ENCODE measurements at places on chromosomes 12 and 14.

DNA sequence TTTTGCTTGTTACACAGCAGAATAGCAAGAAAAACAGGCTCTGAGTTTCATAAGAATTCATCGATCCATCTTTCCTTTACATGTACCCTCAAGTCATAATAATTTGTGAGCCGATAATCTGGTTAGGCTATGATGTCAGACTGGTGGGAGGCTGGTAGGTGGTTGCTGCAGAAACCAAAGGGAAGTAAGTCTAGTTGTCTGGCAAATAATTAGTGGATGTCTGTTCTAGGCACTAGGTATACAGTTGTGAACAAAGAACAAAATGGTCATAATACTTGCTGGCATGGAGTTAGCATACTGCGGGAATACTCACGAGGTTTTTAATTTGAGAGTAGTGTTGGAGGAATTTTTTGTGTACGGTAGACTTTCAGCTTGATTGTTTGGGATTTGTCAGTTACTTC lies 8.8 kb downstream of the SUSD6 start:
- no peak for DNase-seq

- DNase-seq: no peak
These were observed 136.9 kb downstream of the NUAK1 start for GRCh38 chr12:106001837-106002218.

DNA sequence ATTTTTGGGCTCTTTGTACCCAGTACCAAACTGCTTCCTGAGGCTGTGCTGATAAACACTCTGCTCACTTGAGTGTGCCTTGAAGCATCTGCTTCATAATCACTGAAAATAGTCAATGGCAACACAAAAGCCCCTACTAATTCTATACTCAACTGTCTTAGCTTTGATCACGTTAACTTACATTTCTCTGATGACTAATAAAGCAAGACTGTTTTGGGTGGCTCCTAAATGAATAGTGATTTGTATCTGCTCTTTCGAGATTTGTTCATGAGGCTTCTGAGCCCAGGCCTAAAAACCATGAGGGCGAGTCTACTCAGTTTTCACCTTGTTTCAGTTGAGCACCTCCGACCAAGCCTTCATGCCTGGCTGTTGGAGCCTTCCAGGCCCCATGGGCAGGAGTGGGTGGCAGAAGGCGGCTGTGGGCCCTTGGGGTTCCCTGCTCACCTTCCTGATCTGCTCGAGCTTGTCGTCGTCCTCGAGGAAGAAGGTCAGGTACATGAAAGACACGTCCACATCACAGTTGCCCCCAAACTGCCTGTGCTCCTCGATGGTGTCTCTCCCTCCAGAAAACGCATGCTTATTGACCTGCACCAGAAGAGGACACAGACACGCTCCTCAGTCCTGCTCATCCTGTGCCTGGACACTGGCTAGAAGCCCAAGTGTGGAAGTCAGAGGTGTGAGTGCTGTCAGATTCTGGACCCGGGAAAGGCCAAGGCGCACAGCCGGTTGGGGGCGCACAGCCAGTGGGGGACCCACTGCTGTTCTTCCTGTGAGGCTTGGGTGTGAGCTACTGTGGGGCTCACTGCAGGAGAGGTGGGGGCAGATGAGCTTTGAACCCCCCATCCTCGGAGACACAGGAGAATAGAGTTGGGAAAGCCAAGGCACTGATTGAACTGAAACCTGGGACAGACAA lies 13.7 kb downstream of the SLC25A47 start:
- DNase-seq: no peak

DNA sequence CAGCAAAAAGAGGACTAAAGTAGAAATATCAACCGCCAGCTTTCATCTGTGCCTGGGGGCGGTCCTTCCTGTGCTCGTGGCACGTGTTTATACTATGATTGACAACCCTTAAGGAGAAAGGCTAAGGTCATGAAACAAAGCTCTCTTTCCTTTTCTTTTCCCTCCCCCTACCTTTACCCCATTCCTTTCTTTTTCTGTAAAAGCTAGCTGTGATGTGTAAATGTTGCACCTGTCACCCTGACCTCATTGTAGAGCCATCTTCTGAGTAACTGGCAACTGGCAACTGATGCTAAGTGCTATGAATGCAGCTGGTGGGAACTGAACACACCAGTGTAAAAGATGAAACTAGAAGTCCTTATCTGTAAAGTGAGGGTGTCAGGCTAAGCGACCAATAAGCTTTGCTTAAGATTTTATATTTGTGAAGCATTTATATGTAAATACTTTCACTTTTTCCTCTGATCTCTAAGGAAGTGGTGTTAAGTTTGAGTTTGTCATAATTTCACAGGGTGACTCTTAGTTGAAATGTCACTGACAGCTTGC lies 102.8 kb upstream of the BCAT1 start:
- no peak for DNase-seq

DNA sequence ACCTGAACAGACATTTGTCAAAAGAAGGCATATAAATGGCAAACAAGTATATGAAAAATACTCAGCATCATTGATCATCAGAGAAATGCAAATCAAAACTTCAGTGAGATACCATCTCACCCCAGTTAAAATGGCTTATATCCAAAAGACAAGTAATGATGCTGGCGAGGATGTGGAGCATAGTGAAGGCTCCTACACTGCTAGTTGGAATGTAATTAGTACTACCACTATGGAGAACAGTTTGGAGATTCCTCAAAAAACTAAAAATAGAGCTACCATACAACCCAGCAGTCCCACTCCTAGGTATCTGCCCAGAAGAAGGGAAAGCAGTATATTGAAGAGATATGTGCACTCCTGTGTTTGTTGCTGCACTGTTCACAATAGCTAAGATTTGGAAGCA lies 146.1 kb downstream of the TGFB3 start:
- no peak for DNase-seq

- DNase-seq: no peak
These were observed 10.3 kb upstream of the ZNF740 start for GRCh38 chr12:53170215-53170614.

- no peak for DNase-seq
These were observed 32.4 kb downstream of the LTBP2 start for GRCh38 chr14:74579447-74580274.

DNA sequence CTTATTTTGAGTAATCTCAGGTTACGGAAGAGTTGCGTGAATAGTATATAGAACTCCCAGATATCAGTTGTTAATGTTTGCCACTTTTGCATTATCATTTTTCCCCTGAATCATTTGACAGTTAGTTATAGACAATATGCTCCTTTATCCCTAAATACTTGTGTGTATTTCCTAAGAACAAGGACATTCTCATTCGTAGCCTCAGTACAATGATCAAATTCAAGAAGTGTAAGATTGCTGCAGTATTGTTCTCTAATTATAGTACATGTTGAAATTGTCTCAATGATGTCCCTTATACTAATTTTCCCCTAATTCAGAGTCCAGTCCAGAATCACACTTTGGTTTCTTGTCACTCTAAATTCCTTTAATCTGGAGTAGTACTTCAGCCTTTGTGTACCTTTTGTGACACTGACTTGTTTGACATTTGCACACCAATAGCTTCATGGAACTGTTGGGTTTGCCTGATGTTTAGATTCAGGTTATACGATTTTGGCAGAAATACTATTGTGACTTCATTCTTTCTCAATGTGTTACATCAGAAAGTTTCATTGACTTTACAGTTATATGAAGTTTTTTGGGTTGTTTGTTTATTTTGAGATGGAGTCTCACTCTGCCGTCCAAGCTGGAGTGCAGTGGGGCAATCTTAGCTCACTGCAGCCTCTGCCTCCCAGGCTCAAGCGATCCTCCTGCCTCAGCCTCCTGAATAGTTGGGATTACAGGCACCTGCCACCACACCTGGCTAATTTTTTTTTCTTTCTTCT lies 13.1 kb downstream of the DYNC1H1 start:
- peak; percentile 80 for DNase-seq

- no peak for DNase-seq
These were observed 72.3 kb upstream of the KRAS start for GRCh38 chr12:25322918-25323531.

- DNase-seq: no peak
These were observed 6.0 kb upstream of the LRP6 start for GRCh38 chr12:12272869-12273268.

Data from SK-MEL-5 (cell line).